ENCODE measurements at places on chromosomes 2 and 18.

DNA sequence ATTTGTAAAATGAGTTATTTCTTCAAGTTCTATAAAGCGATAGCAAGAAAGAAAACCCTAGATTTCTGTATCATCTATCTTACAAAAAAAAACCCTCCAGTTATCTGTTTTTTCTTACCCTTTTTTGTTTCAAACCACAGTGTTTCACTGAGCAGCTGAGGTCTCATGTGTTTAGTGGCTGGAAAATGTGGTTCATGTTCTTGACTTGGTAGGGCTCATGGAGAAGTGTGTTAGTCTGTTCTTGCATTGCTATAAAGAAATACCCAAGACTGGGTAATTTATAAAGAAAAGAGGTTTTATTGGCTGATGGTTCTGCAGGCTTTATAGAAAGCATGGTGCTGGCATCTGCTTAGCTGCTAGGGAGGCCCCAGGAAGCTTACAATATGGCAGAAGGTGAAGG lies 147.3 kb upstream of the NABP1 start:
- DNase-seq, result no peak

DNA sequence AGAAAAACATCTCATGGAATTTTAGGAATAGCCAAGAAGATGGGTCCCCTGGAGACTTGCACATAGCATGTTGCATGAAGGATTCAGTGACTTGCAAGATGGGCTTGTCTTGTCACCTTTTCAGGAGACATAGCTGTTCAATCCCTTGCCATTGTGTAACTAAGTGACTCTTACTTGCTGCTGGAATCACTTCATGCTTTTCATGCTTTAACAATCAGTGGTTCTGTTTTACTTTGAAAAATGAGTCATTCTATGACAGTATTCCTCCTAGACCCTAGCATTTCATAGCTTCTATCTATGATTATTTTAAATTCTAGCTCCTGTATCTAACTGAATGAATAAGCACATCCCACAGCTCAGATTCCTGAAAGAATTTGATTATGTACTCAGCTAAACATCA lies 2.8 kb downstream of the KYNU start:
- DNase-seq, result peak; percentile 69

DNA sequence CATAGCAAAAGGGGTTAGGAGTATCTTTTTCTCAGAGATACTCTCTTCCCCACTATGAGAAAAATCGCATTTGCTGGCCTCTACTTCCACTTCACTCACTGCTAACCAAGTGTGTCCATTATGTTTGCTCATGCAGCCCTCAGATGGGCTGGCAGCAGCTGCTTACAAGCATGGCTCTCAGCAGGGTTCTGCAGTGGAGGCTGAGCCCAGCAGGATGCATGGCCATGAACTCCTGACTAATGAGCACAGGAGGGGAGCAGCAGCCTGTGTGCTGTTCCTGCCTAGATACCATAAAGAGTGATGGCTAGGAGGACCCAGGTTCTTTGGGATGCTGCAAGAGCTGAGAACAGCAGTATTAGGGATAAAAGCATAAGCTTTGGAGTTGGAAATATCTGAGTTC lies 316.9 kb upstream of the THSD7B start:
- no peak for DNase-seq

GRCh38 chr2:133884739-133885381 lies 316.6 kb upstream of the NCKAP5 start:
- peak; percentile 32 for DNase-seq

DNA sequence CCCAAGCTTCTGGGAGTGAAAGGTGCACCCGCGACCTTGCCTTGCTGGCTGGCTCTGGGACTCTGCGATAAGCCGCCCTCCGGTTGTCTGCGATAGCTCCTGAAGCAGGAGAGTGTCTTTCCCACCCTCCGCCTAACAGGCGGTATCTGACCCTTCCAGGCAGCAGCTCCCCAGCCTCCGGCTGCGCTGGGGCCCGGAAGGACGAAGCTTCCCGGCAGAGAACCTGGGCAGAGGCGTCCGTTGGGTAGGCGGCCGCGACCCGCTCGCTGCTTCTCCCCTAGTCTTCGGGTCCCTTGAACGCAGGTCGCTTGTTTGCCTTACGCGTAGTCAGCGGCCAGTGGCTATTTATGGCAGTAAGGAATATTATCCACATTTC lies 446 bp upstream of the RHBDD1 start:
- no peak for DNase-seq

- no peak for DNase-seq
Measured at GRCh38 chr2:27805180-27805579, 33.7 kb downstream of the MRPL33 start.

- no peak for DNase-seq
Measured at GRCh38 chr2:106868275-106868674, 17.7 kb downstream of the ST6GAL2 start.

- no peak for DNase-seq
Measured at GRCh38 chr2:133025004-133025403, 355.0 kb upstream of the LYPD1 start.

Measured in HFFc6 (cell line).